ENCODE measurements at places on chromosomes 7 and 10.

GRCh38 chr7:127514499-127514898 is 70.9 kb downstream of the GCC1 start:
- DNase-seq, result peak; percentile 63

DNA sequence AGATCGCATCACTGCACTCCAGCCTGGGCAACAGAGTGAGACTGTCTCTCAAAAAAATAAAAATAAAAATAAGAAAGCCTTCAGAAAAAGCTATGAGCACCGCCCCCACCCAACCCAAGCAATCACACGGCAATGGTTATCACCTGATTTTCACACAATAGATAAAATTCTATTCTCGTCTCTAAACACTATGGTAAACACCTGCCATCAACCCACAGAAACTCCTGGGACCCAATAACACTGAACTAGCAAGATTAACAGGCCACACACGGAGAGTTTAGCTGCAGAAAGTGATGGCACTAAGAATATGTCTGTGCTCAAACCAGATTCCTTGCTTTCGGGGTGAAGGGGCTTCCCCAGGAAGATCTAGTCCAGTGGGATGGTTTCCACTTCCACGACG is 173.8 kb downstream of the DIP2C start:
- DNase-seq, result no peak

GRCh38 chr10:86868353-86868752 is 89.1 kb downstream of the MMRN2 start:
- DNase-seq, result no peak

- DNase-seq, result peak; percentile 30
Observed at GRCh38 chr10:124565565-124566221, 104.1 kb downstream of the LHPP start.

GRCh38 chr10:86992456-86992855 is 24.2 kb downstream of the ADIRF start:
- no peak for DNase-seq

GRCh38 chr10:17232276-17232960 is 4.4 kb downstream of the VIM start:
- DNase-seq, result peak; percentile 41

- DNase-seq, result no peak
Observed at GRCh38 chr10:96718304-96718990, 1.9 kb downstream of the PIK3AP1 start.

- peak; percentile 96 for DNase-seq
Observed at GRCh38 chr10:96673318-96674099, 46.8 kb downstream of the PIK3AP1 start.

DNA sequence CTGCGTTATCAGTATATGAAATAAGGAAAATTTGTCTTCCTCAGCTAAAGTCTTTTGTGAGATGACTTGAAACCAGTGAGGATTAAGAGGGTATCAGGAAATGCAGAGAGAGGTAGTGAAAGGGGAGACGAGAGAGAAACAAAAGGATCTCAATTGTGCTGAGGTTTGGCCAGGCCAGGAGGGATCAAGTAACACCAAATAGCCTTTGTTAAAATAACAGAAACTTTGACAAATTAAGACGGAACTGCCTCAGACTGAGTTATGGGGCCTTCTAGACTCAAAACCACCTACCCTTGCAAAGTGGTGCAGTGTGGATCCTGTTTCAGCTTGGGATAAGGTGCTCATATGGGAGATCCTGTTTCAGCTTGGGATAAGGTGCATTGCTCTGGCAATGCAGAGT is 263.1 kb downstream of the CREB5 start:
- no peak for DNase-seq

- DNase-seq, result peak; percentile 45
Observed at GRCh38 chr7:22292531-22292930, 64.4 kb downstream of the RAPGEF5 start.

DNA sequence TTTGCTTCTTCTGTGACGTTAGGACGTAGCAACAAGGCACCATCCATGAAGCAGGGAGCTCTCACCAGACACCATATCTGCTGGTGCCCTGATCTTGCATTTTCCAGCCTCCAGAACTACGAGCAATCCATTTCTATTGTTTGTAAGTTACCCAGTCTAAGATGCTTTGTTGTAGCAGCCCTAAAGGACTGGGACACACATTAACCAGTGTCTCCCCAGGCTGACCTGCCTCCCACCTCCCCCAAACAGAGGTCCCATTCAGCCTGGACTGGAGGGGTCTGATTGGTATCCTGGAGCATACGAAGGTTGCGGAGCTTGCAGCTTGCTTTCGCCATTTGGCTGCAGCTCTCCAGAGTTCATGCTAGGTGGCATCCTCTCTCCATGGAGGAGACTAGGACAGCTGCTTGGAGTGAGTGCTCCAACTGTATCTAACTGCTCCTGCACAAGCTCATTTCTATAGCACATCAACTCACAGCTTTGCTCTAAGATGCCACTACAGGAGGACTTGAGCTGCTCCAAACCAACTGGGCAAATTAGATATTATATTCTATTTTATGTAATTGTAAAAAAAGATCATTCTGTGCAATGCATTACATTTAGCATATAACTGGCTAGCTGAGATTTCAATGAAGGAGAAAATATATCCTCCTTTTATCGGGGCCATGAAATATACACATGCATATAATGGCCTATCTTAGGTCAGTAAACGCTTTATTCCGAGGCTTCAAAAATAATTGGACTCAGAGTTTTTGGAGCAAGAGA is 8.0 kb upstream of the GRK5 start:
- DNase-seq, result peak; percentile 85

- DNase-seq, result no peak
Observed at GRCh38 chr10:126380352-126381076, 7.8 kb downstream of the ADAM12 start.

DNA sequence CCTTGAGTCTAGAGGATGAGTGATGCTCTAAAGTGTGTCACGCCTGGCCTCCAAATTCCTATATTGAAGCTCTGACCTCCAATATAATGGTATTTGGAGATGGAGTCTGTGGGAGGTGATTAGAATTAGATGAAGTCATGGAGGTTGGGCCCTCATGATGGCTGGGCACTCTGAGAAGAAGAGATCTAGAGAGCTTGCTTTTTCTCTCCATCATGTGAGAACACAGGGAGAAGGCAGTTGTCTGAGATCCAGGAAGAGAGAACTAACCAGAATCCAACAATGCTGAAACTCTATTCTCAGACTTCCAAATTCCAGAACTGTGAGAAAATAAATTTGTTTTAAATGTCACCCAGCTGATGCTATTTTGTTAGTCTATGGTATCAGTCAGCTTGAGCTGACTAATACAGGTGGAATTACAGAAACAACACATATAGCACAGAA is 15.1 kb downstream of the RNF216 start:
- no peak for DNase-seq

DNA sequence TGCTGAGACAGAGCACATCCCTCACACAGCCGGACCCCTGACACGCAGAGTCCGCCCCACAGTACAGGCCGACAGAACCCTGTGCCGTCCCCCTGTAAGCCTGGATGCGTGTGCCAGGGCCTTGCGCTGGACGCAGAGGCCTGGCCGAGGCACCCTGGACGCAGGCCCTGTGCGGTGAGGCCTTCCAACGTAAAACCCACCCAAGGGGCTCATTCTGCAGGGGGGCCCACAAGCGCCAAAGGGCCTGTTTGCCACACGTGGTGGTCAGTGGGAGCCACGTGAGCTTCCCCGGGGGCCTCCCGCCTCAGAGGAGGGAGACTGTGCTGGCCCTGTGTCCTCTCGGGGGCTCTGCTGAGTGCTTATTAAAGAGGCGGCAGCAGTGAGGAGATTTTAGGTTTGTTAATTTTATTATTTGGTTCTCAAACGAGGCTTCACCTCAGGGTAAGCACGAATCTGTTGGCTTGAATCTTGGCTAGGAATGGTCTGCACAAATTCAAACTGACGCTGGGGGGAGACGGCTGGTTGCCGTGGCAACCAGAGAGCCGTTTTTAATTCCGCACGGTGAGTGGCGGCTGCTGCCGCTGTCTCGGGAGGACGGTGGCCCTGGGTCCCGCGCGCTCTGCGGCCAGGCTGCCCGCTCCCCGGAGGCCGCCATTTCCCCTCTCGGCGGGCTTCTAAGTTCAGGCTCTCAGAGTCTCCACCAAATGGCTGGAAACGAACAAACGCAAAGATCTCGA is 4.9 kb upstream of the ADGRA1 start:
- DNase-seq, result no peak

DNA sequence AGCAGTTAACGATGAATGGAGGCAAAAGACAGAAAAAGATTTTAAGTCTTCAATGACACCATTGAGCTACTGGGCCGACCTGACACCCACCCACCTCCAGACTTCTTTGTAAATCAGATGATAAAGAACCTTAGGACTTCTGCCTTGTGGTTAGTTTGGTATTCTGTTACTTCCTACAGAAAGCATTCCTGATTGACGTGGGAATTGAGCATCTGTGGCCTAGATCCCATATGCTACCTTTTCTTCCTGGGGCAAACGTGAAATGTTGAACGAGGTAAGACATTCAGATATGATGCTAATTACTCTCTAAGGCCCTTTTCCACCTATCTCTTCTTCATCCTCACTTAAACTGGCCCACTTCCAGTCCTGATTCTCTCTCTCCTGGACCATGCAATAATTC is 10.2 kb downstream of the PRLHR start:
- DNase-seq, result no peak

- no peak for DNase-seq
Observed at GRCh38 chr7:22269963-22270362, 87.0 kb downstream of the RAPGEF5 start.

DNA sequence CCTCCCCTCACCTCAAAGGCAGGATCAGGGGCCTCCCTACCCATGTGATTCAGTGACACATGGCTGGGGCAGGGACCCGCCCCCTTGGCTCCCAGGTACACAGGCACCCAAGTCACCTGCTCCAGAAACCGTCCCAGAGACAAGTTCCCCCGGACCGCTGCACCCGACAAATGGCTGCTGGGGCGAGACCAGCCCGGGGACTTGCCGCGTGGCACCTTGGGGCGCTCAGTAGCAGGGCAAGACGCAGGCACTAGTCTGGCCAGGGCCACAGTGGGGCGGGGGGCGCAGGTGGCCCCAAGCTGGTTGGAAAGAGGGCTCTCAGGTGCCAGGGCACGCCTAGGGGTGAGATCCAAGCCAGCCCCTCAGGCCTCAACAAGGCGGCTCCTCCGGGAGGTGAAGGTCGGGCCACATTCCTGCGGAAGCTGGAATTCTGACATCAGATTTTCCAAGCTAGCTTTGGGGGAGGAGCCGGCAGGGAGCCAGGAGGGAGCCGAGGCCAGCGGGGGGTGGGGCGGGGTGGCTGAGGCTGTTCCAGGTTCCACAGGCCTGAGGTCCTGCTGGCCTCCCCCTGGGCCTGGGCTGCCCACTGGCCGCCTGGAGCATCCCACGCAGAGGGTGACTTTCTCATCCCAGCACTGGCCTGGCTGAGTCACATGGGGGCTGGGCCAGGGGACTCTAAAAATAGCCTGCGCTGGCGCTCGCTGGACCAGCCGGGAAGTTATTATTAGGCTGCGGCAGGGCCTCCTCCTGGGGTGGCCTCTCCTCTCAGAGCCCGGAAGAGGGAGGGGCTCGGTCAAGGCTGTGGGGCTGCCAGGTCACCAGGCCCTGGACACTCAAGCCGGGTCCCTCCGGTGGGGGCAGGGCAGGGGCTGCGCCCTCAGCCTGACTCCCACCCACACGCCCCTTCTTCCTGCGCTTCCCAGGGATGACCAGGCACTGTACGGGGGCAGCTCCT is 20.5 kb upstream of the INPP5A start:
- no peak for DNase-seq

DNA sequence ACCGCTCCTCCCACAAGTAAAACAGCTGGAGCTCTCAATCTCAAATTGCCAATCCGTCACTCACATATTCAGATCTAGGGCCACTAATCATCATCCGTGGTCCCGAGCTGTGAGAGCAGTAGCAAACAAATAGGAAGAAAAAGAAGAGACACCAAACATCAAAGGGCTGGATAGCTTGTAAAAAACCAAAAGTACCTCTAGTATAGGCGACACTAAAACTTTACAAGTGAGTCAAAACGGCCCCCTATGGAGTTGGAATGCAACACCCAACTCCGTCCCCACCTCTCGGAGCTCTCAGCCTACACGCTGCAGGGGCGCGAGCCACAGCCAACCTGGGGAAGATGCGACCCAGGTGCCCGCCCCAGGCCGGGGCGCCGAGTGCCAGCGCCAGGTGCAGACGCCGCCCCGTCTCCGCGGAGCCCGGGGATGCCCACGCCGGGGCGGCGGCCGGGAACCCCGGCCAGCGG is 581 bp downstream of the FAM3C start:
- peak; percentile 54 for DNase-seq

- DNase-seq, result no peak
Observed at GRCh38 chr7:127303102-127303501, 50.4 kb upstream of the GRM8 start.

GRCh38 chr7:45646207-45646821 is 72.1 kb downstream of the ADCY1 start:
- no peak for DNase-seq

- DNase-seq, result no peak
Observed at GRCh38 chr10:121600611-121601010, 2.4 kb upstream of the FGFR2 start.

GRCh38 chr7:16660702-16661464 is 14.9 kb downstream of the BZW2 start:
- DNase-seq, result no peak

DNA sequence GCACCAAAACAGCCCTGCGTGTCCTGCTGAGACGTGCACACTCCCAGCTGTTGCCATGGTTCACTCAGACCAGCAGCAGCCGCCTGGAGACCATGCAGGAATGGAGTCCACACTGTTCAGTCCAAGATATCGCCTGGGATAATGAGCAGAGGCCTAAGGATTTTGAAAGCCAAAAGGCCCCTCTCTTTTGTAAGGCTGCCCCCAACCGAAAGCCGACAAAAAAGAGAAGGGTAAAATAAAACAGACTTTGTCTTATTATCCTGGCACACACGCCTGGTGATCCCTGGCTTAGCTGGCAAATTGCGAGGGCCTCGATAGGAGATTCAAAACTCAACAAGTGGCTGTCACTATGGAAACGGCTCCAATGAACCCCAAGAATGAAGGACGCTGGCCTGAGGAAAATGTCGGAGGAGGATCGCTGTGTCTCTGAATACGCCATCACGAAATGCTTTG is 263.6 kb downstream of the SKIDA1 start:
- no peak for DNase-seq

DNA sequence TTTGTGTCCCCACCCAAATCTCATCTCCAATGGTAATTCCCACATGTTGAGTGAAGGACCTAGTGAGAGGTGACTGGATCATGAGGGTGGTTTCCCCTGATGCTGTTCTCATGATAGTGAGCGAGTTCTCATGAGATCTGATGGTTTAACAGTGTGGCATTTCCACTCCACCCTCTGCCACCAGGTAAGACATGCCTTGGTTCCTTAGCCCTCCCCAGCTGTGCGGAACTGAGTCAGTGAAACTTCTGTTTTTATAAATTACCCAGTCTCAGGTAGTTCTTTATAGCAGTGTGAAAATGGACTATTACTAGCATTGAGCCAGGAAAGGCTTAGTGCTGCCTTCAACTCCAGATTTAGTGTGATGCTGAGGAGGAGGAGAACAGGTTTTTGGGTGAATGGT is 222.2 kb downstream of the ADRA2A start:
- no peak for DNase-seq

DNA sequence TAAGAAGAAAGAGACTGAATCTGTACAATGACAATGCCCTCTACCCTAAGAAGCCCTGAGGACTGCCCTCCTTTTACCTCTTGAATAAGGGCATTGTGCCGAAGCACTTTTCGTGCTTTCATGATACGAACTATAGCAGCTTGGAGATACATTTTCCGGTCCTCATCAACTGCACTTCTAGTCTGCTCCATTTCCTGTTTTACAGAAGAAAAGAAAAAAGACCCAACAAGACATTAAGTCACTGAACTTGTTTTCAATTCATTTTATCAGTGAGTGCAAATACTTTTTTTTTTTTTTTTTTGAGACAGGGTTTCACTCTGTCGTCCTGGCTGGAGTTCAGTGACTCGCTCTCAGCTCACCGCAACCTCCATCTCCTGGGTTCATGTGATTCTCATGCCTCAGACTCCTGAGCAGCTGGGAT is 78.4 kb downstream of the CUL2 start:
- DNase-seq, result no peak
